Stimulated activated CD4-positive, alpha-beta T cell treated with anti-CD3 and anti-CD28 coated beads, Interleukin-15, amount 100 ng/mL, for 48 hours (primary cell): ENCODE measurements at places on chromosomes 4 and X.
A peak's percentile ranks its signal among the peaks of the same experiment; 100 is the strongest.

DNA sequence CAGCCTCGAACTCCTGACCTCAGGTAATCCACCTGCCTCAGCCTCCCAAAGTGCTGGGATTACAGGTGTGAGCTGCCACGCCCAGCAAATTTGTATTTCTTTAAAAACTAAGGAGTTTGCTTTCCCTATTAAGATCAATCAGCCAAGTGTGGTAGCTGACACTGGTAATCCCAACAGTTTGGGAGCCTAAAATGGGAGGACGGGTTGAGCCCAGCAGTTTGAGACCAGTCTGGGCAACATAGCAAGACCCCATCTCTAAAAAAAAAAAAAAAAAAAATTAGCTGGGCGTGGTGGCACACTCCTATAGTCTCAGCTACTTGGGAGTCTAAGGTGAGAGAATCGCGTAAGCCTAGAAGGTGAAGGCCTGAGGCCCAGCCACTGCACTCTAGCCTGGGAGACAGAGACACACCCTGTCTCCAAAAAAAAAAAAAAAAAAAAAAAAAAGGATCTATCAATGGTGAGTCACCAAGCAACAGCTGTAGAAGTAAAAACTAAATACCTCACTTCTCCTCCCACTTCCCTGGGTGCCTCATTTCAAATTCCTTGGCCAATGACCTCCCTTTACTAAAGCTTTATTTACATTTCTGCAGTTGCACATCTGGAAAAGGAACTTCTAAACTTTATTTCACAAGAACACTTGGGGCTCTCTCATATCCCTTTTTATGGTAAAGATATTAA lies 54.5 kb downstream of the LDB2 start:
- DNase-seq = no peak

DNA sequence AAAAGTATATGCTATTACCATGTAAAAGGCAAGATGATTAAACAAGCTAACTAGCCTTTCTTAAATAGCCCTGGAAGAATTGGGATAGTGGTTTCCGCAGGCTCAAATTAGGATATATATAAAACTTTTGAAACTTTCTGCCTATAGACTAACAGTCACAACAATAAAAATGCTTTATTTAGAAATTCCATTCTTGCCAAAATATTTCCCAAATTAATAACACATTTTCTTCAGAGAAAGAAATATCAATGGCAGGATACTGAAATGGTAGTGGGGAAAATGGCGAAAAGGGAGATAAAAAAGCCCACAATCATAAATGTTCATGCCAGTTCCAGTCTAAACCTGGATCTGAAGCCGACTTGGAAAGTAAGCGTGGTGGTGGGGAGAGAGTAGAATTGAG lies 56.0 kb downstream of the MAD2L1 start:
- DNase-seq = no peak

- DNase-seq = no peak
Measured at GRCh38 chr4:65580551-65580950, 89.7 kb downstream of the EPHA5 start.

DNA sequence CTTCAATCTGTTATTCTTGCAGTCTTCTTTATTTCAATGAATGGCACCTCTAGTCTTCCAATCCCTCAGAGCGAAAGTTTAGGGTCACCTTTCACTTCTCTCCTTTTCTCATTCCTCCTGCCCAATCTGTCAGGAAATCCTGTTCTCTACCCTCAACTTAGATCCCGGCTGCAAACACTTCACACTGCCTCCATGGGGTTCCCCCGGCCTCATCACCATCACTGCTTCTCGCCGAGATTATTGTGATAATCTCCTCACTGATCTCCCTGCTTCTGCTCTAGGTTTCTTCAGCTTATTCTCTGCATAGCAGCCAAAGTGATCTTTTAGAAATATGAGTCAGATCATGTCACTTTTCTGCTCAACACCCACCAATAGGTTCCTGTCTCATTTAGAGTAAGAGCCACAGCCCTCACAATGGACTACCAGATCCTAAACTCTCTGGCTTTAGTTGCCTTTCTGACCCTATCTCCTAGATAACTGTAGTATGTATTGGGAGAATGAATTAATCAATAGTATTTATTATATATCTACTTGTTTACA lies 43.6 kb upstream of the TBC1D9 start:
- no peak for DNase-seq

GRCh38 chr4:113708250-113708649 lies 53.3 kb downstream of the CAMK2D start:
- DNase-seq = no peak

GRCh38 chr4:76457885-76458284 lies 22.9 kb downstream of the SHROOM3 start:
- DNase-seq = no peak

GRCh38 chr4:10140866-10141759 lies 24.5 kb upstream of the WDR1 start:
- no peak for DNase-seq

GRCh38 chr4:163949976-163950601 lies 455.6 kb downstream of the TMA16 start:
- no peak for DNase-seq

DNA sequence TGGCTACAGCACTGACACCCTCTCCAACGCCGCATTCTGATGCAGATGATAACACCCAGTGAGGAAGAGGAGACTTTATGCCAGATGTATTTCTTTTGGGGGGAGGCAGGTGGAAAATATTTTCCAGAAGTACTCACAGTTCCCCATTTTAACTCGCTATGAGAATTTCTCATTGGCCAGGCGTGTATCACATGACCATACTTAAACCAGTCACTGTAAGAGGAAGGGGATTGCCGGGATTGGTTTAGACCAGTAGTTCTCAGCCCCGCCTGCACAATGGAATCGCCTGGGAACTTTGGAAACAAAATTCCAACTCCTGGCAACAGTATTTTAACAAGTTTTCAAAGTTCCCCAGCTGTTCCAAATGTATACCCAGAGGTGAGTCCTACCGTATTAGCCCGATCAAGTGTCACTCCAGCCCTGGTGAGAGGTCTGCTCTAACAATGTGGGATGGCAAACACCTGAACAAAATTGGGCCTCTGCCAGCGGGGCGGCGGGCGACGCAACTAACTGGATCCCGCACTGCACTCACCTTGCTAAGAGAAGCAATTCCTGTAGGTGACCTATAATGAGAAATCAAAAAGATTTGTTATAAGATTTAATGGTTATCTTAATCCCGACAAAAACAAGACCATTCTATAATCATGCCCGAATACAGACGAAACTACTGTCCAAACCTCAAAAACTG lies 2.9 kb upstream of the MSL3 start:
- no peak for DNase-seq

- DNase-seq = peak; percentile 61
Measured at GRCh38 chr4:37976991-37977470, 16.8 kb downstream of the PTTG2 start.

GRCh38 chr4:4385729-4386295 lies 1.1 kb upstream of the NSG1 start:
- no peak for DNase-seq

DNA sequence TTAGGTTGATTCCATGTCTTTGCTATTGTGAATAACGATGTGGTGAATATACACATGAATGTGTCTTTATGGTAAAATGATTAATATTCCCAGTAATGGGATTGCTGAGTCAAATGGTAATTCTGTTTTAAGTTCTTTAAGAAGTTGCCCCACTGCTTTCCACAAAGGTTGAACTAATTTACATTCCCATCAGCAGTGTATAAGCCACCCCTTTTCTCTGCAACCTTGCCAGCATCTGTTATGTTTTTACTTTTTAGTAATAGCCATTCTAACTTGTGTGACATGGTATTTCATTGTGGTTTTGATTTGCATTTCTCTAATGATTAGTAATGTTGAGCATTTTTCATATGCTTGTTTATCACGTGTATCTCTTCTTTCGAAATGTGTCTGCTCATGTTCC lies 503.3 kb downstream of the PCDH18 start:
- no peak for DNase-seq

DNA sequence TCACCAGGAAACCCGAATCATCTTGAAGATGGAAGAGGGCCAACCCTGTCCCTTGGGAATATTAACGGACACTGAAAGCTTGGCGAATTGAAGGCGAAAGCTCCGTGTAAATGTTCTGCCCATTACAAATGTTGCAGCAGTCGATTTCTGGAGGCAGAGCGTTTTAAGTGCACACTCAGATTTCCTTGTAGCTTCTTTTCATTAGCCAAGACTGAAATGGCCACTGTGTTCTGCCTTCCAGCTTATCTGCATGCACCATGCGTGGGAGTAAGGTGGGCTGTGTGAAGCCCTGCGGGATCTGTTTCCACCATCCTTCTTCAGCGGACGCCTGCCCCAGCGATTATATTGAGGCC lies 1.3 kb downstream of the SMIM20 start:
- DNase-seq = no peak

DNA sequence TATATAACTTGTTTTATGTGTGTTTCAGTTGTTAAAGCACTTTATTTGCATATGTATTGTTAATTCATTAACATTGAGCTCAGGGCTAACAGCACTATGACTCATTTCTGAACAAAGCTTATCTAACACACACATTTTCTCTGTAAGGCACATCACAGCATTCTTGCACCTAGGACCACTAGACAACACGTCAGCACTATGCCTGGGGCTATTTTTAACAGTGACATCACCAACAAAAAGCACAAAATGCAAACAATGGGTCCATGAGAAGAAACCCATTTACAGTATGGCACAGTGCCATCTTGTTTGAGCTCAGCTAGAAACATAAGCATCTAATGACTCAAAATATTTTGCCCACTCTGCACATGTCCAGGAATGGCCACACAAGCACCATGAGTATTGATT lies 124.4 kb downstream of the RELL1 start:
- no peak for DNase-seq

GRCh38 chr4:93529692-93530372 lies 298.7 kb upstream of the ATOH1 start:
- DNase-seq = no peak

GRCh38 chrX:137823257-137823656 lies 257.3 kb downstream of the ZIC3 start:
- DNase-seq = no peak

DNA sequence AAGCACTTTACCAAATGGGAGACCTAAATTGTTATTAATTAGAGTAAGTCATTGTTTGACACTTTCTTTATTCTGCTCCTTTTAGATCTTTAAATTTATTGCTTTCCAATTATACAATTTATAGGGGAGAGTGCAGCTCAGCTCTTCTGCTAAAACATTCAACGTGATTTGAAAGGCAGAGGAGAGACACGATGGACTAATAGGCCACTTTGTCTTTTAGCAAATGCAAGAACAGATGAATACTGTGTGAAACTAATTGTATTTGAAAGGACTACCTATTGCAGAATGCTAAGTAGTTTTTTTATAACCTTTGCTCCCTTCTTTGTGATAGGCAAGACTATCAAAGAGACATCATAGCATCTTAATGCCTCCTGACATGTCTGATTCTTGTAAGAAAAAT lies 320.4 kb upstream of the KLF3 start:
- DNase-seq = no peak

GRCh38 chr4:61200187-61200915 lies at the start of gene ADGRL3:
TSS of gene ADGRL3 (plus strand) at chr4:61200326.
- DNase-seq = no peak

GRCh38 chrX:11739776-11740175 lies 18.3 kb upstream of the MSL3 start:
- DNase-seq = no peak

GRCh38 chrX:28273736-28274135 lies 292.5 kb upstream of the DCAF8L1 start:
- no peak for DNase-seq

DNA sequence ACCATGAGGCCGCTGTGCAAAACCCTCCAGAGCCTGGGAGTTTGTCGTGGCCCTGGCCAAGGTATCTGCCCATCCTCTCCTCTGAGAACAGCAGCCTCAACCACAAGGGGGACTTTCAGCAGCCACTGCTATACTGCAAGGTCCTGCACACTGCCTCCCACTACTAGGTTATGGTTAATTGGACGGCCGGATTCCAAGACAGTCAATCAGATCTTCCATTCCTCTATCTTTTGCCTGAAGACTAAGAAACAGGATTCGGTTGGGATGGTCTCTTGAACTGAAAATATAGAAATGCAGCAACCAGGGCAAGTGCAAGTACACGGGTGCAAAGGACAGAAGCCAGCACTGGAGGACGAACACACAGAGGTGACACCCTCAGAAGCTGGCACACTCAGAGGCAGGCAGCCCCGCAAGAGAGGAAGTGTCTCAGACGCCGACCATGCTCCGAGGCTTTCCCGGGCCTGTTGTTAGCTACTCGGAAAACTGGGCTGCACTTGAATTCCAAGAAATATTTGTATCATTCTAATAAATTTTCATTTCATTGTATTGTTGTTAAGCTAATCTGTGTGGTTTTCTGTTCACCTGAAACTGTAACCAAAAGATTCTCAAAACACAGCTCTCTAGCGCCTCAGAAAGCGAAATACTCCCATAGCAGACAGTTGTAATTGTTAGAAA lies 63.3 kb downstream of the AFAP1 start:
- no peak for DNase-seq

DNA sequence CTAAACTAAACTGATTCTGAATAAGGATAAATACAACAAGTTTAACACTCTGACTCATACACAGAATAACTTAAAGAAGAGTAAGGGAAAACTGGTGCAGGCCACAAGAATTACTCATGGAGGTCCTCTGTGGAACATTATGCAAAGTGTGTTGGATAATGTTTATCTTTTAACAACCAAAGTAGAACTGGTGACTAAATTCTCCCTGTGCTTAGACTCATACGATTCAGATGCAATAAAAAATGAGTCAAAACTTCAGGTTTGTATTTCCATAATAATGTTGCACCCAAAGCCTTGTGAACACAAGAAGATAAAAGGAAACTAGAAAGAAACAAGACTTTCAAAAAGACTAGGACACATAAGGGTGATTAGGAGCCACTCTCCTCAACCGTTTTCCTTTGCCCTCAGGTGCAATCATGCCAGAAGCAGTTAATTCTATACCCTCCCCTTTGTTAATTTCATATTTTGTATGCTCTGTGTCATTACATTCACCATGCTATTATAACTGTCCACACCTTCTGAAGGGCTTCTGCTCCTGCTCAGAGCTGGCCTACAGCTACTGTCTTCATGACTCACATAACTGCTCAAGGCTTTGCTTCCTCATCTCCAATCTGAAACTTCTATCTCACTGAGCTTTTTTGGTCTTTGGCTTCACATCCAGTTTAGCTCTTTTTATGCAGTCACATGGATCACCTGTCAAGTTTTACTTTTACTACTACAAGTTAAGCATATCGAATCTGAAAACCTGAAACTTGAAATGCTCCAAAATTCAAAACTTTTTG lies 60.2 kb downstream of the KCNIP4 start:
- no peak for DNase-seq

GRCh38 chr4:163693211-163693610 lies 198.7 kb downstream of the TMA16 start:
- DNase-seq = no peak

DNA sequence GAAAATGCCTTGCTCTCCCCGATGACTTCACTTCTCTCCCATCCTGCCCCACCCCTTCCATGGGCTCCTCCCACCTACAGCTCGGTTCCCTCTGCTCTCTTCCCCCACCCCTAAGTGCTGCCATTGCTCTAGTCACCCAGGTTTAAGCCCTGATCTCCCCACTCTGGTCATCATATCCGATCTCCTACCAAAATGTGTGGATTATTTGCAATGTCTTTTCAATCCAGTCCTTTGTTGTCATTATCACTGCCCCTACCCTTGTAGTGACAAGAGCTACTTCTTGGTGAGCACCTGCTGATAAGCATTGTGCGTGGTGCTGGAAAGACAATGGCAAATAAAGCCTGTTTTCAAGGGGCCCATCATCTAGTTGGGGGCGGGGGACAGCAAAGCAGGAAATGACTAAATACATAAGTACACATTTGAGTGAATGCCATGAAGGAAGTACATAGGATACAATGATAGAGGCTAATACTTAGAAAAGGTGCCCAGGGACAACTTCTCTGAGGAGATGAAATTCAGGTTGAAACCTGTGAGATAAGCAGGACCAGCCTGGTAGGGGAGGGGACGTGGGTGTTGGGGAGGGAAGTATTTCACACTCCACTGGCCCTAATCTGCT lies 63.8 kb downstream of the DLG3 start:
- DNase-seq = no peak
